ENCODE measurements at places on chromosomes 4 and X.
A peak's percentile ranks its signal among the peaks of the same experiment; 100 is the strongest.

DNA sequence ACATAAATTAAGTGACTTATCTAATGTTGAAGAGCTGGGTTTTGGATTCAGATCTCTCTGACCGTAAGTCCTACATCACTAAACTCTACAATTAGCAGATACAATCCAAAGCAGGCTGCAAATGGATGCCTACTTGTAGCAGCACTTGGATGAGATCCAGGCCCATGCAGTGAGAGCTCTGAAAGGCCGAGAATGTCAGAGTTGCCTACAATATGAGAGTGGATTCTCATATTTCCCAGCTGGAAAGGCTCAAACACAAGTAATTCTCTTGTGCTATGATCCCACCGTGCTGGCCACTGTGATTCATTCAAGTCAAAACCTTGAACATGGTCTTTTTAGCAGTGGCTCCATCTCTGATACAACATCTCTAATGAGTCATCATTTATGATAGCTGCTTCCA lies 125.4 kb upstream of the CHRDL1 start:
- no peak for DNase-seq

DNA sequence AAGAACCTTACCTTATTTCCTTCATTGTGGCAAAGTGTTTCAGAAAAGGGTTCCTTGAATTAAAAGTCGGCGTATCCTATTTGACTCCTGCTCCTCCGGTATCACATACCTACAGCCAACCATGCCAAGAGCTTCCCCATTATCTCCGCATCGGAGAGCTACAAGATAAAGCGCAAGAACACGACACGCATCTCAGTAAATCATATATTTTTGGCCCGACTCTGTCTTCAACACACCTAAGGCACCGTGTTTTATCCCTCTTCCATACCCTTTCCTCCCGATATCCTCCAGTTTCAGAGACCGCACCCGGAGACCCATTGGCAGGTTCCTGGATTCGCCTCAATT lies 497 bp upstream of the THAP9 start:
- DNase-seq = no peak

DNA sequence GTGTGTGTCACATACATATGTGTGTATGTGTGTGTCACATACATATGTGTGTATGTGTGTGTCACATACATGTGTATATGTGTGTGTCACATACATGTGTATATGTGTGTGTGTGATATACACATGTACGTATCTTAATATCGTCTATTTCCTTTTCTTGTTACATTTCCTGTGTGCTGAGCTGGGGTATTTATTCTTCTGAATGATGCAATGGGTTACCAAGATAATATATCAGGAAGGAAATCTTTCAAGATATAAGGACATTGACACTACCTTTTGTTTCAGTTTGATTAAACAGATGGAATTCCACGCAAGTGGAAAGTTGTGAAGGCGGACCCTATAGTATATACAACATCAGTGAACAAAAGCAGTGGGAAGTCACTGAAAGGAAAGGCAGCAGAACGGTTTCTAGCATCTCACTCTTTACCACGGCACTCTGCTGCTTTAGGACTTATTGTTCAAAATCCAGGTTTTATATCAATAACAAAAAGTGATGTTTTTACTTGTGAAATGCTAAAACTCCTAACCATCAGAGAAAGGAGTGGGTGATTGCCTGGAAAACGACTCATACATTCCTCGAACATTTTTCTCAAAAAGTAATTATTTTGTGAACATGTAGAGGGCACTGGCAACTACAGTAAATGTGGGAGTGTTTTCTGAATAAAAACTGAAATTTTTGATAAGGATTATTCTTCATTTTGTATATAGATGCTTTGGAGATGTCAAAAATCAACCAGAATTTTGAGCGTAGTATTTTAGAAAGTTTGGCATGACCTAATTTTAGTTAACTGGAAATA lies 43.1 kb upstream of the IL21 start:
- no peak for DNase-seq

GRCh38 chrX:31331928-31332327 lies 260.1 kb upstream of the FTHL17 start:
- DNase-seq = no peak

GRCh38 chrX:125203737-125204578 lies 115.7 kb upstream of the TEX13C start:
- DNase-seq = no peak

DNA sequence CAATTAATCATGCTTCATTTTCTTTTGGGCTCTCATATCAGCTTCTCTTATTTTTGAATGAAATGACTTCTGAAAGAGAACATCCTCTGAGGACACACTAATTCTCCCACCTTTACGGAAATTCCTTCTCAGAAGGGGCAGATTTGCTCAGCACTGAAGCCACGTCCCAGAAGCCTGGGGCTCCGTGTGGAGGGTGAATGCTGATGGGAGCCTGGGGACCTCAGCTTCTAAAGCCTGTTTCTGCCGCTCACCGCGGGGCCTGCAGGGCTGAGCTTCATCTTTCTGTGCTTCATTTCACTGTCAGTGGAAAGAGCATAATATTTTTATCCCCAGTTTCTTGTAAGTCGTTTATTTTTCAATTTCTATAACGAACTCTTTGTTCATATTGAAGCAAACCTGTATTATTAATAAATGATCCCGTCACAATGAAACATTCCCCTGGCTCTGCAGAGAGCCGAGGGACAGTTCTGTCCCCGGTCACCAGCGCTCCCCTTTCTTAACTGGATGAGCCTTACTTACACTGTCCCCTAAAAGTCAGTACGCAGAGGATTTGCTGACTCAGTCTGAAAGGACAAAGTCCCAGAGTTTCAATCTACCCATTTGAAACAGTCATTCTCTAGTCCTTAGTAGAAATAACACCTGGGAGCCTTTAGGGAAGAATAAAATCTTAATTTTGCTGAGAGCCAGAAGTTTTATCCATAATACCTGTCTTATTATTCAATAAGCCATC lies 364.6 kb upstream of the FAT1 start:
- no peak for DNase-seq

DNA sequence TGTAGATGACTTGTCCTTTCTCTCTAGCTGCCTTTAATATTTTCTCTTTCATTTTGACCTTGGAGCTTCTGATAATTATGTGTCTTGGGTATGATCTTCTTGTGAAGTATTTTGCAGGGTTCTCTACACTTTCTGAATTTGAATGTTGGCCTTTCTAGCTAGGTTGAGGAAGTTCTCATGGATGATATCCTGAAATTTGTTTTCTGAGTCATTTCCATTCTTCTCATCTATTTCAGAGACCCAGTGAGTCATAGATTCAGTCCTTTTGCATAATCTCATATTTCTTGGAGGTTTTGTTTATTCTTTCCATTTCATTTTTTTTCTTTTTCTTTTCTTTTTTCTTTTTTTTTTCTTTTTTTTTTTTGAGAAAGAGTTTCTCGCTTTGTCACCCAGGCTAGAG lies 585.7 kb upstream of the PABPC4L start:
- no peak for DNase-seq

- no peak for DNase-seq
Observed at GRCh38 chrX:151552743-151553142, 10.7 kb upstream of the PASD1 start.

GRCh38 chr4:100517864-100518341 lies at the start of gene EMCN:
TSS of gene EMCN (minus strand) at chr4:100518022. CDS start at chr4:100517914, 108 bp downstream.
- no peak for DNase-seq

GRCh38 chrX:43641691-43642090 lies 14.4 kb upstream of the MAOA start:
- DNase-seq = no peak

GRCh38 chr4:102525097-102525496 lies 23.9 kb downstream of the NFKB1 start:
- no peak for DNase-seq

GRCh38 chr4:108445716-108446115 lies 174.7 kb upstream of the RPL34 start:
- no peak for DNase-seq

DNA sequence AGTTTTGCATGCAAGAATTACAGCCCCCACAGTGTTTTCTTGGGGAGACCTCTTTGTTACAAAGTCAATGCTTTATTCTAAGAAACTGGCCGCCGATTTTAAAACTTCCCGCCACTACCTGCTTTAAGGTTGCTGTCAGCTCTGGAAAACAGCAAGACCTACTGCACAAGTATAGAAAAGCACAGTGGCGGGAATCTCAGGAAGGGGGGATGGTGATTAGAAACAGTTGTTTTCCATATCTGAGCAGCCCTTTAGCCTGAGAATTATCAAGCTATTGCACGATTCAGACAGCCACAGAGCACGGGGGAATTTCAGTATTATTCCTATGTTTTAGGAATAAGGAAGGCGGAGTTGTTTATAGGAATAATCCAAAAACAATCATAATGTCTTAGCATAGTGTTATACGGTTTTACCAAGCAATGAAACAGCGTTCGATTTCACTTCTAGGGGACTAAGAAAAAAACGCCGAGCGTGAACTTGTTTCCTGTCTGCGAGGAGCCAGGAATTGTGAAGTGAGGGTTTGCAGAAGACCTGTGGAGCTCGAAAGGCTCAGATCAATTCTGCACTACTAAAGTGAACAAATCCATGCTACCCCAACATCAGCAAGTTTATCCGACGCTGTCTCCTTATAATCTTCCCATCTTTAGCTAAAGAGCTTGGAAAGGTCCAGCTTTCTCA lies 81.3 kb downstream of the HMGN5 start:
- no peak for DNase-seq

GRCh38 chr4:78346222-78346621 lies 205.3 kb upstream of the ANXA3 start:
- DNase-seq = no peak

DNA sequence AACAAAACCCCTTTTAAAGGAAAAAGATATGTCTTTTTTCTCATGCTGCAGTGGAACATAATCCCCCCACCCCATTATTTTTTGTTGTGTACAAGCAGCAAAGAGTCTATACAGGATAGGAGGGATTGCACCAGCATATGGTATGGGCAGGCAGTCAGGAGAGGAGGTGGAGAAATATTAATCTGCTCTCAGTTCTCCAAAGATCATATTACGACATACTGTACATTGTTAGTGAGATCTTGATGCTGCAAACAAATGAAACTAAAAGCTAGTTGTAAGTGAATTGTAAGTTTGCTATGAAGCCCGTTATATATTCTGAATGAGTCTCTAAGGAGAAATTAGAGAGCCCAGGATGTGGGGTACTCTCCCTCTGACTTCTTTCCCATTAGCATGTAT lies 75.3 kb downstream of the RAPGEF2 start:
- DNase-seq = no peak

- no peak for DNase-seq
Observed at GRCh38 chr4:141352909-141353525, 132.3 kb downstream of the ZNF330 start.

GRCh38 chr4:48369248-48369647 lies 27.9 kb downstream of the SLAIN2 start:
- no peak for DNase-seq

DNA sequence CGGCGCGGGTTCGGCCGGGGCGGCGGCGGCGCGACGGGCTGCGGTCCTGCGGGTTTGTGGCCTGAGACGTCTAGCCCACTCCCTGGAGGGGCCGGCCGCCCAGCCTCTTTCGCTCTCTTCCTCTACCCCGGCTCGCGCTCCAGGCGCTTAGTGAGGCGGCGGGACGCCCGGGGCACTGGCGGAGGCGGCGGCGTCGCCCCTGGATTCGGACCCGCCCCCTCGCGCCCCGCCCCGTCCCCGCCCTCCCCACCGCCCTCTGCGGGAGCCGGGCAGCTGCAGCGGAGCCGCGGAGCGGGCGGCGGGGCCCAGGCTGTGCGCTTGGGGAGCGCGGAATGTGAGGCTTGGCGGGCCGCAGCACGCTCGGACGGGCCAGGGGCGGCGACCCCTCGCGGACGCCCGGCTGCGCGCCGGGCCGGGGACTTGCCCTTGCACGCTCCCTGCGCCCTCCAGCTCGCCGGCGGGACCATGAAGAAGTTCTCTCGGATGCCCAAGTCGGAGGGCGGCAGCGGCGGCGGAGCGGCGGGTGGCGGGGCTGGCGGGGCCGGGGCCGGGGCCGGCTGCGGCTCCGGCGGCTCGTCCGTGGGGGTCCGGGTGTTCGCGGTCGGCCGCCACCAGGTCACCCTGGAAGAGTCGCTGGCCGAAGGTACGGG lies at the start of gene BMP2K:
TSS of gene BMP2K (plus strand) at position 272 of the 650 bp plus-strand sequence. CDS start at position 466, 194 bp downstream.
- peak; percentile 72 for DNase-seq

GRCh38 chr4:76950052-76950955 lies 752 bp downstream of the SEPTIN11 start:
- DNase-seq = peak; percentile 35

DNA sequence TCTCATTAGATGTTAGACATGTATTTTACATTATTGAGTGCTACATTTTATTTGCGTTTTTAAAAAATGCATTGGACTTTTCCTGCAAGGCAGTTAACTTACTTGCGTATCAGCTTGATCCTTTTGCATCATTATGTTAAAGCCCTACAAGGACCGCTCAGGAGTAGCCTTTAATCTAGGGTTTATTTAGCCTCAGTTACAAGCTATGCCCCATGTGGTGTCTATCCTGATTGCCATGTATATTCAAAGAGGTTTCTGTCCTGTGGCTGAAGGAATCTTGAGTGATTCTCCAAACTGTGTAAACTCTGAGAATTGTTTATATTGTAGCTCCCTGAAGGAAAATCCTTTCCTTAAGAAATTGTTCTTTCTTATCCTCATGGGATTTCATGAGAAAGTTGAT lies 821.8 kb upstream of the AGA start:
- no peak for DNase-seq

DNA sequence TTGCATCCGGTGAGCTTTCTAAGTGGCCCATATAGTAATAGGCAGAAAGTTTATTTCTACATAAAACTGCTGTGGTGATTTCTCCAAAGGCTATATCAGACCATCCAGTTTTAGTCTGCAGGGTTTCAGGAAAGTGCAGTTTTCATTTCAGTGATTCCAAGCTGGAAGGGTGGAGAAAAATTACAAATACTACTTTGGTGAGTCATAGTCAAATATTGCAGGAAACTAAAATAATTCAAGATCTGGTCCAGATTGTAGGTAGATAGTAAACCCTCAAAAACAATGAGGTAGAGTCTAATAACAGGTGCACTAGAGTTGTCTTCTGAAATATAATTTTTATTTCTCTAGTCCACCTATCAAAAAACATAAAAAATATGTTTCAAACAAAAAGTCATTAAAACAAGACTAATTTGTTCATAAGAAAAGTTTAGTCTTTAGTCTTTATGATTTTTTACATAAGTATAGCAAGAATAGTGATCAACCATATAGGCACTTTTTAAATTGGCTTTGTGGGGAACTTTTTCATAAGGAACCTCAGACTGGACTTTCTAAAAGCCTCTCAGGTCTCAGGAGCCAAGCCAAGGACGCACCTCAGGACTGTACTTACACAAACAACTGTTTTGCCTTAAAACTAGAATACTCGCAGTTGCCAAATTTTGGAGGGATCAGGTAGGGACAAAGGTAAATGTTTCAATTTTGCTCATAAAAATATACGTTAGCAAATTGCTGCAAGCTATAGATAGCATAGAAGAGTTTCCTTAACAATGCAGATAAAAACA lies 101.8 kb upstream of the TLR3 start:
- no peak for DNase-seq

GRCh38 chr4:138696771-138697170 lies 318.8 kb upstream of the NOCT start:
- DNase-seq = no peak
